ENCODE measurements at places on chromosomes 5 and 9. TPM values are rescaled to one million over a fixed set of nuclear protein-coding genes. Genes with fewer than 3 reads are reported as not detected.
A peak's percentile ranks its signal among the peaks of the same experiment; 100 is the strongest.

DNA sequence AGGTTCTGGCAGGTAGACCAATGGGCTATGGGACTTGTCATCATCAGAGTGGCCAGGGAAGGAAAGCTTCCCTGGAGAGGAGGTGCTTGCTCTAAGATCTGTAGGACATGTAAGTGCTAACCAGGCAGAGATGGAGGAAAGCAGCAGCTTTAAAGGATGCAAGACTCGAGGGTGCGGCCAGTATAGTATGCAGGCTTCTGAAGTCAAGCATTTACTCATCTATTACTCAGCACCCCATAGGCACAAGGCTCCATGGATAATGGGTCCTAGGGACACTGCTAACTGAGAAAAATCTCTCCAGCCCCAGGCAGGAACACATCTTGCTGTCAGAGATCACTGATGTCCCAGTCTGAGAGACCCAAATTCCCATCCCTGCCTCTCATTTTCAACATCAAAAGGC is 49.7 kb downstream of the WWC1 start:
- no peak for DNase-seq
- H3K4me3 ChIP-seq = no peak overlapping the region
- H3K4me1 ChIP-seq = peaks cover 11% of the 10 kb centered on the region
- H3K27me3 ChIP-seq = no peaks in the 10 kb centered on the region
- H3K36me3 ChIP-seq = no peaks in the 10 kb centered on the region

GRCh38 chr9:1922026-1922425 is 93.1 kb upstream of the SMARCA2 start:
- H3K27ac ChIP-seq = no peak overlapping the region
- peaks cover 6% of the 10 kb centered on the region for H3K4me1 ChIP-seq
- no peaks in the 10 kb centered on the region for H3K36me3 ChIP-seq
- H3K27me3 ChIP-seq = no peaks in the 10 kb centered on the region

The SPINK6 gene
- total RNA-seq = not detected

GRCh38 chr5:143217804-143218160 is 185.7 kb downstream of the NR3C1 start:
- H3K27ac ChIP-seq = no peak overlapping the region
- no peak overlapping the region for H3K4me3 ChIP-seq
- no peak for DNase-seq
- no peaks in the 10 kb centered on the region for H3K27me3 ChIP-seq
- no peaks in the 10 kb centered on the region for H3K36me3 ChIP-seq
- peaks cover 16% of the 10 kb centered on the region for H3K4me1 ChIP-seq

GRCh38 chr9:92636627-92637026 is 33.3 kb downstream of the IPPK start:
- H3K27me3 ChIP-seq = no peaks in the 10 kb centered on the region
- no peak overlapping the region for H3K27ac ChIP-seq
- DNase-seq = no peak
- H3K36me3 ChIP-seq = no peaks in the 10 kb centered on the region

DNA sequence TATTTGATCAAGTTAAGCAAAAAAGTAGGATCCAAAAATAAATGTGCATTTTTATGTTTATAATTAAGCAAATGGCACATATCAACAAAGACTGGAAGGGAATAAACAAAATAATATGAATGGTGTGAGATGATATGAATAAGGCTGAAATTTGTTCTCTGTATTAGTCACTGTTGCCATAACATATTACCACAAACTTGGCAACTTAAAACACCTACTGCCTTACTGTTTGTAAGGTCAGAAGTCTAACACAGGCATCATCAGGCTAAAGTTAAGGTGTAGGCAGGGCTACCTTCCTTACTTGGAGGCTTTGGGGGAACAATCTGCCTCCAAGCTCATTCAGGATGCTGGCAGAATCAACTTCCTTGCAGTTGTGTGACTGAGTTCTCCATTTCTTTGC is 19.3 kb downstream of the PGGT1B start:
- H3K27ac ChIP-seq = no peak overlapping the region
- no peaks in the 10 kb centered on the region for H3K36me3 ChIP-seq

- no peaks in the 10 kb centered on the region for H3K27me3 ChIP-seq
- no peak overlapping the region for H3K4me3 ChIP-seq
- H3K36me3 ChIP-seq = no peaks in the 10 kb centered on the region
- peaks cover 36% of the 10 kb centered on the region for H3K4me1 ChIP-seq
- no peak for DNase-seq
Observed at GRCh38 chr5:1520791-1521453, 2.8 kb downstream of the LPCAT1 start.

- no peak overlapping the region for H3K4me3 ChIP-seq
- no peak for DNase-seq
- no peaks in the 10 kb centered on the region for H3K36me3 ChIP-seq
- no peaks in the 10 kb centered on the region for H3K4me1 ChIP-seq
Observed at GRCh38 chr5:170640731-170641588, 137.1 kb downstream of the KCNIP1 start.

GRCh38 chr9:114685951-114686350 is 4.0 kb upstream of the TEX48 start:
- no peak overlapping the region for H3K4me3 ChIP-seq
- no peak for DNase-seq
- no peaks in the 10 kb centered on the region for H3K4me1 ChIP-seq
- H3K27ac ChIP-seq = no peak overlapping the region

DNA sequence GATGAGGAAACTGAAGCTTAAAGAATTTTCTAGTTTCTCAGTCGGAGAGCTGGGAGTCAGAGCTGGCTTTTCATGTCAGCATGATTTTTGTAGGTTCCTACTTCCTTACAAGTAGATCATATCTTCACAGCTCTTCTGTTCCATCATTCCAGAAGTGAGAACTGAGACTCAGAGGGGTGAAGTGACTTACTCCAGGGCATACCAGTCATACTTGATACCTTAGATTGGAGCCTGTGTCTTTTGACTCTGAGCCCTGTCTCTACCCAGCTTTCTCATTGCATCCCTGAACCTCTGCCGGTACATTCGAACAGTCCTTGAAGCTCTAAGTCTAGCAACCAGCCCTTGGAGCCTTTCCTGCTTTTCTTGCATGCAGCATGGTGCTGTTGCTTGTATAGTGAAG is 53.3 kb downstream of the MCCC2 start:
- no peak overlapping the region for H3K27ac ChIP-seq
- no peaks in the 10 kb centered on the region for H3K4me1 ChIP-seq
- no peaks in the 10 kb centered on the region for H3K27me3 ChIP-seq

DNA sequence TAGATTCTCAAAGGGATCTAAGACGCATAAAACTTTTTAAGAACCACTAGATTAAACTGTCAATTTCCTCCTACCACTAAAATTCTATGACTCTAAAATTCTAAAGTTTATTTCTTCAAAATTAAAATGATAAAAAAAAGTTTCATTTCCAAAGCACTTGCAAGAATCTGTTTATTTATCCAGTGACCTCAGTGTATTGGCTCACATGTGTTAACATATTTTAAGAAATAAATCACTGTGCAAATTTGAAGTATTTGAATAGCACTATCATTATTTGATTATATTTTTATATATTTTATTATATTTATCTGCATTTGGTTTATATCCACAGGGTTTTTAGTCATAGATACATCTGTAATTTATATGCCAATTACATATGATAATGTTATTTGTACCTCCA is 62.2 kb upstream of the SLC12A2 start:
- DNase-seq = no peak
- no peaks in the 10 kb centered on the region for H3K27me3 ChIP-seq
- H3K4me3 ChIP-seq = no peak overlapping the region
- no peaks in the 10 kb centered on the region for H3K4me1 ChIP-seq

The HMGCR gene
- 207 TPM for total RNA-seq

DNA sequence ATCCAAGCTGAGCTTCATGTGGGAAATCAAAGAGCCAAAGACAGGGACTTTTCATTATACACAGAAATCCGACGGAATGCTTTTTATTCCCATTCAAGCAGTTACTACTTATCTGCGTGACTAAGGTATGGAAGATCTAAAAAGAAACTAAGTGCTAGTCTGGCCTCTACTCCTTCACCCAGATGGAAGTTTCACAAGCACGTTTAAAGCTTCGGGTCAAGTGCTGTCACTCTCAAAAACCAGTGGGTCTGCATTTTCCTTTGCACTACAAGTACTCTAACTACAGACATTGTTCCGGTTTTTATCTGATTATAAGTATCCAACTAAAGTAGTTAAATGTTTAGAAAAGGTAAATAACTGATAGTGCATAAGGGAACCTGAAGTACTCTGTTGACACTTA is 13.7 kb upstream of the MTAP start:
- peaks cover 6% of the 10 kb centered on the region for H3K4me1 ChIP-seq
- H3K27ac ChIP-seq = peak overlapping the region; percentile 39
- no peak overlapping the region for H3K4me3 ChIP-seq
- DNase-seq = peak; percentile 31

- no peaks in the 10 kb centered on the region for H3K36me3 ChIP-seq
- no peak overlapping the region for H3K27ac ChIP-seq
- H3K4me3 ChIP-seq = no peak overlapping the region
- no peaks in the 10 kb centered on the region for H3K4me1 ChIP-seq
Observed at GRCh38 chr5:54655761-54656160, 138.2 kb downstream of the SNX18 start.

The SLC1A1 gene
- 50.7 TPM for total RNA-seq

DNA sequence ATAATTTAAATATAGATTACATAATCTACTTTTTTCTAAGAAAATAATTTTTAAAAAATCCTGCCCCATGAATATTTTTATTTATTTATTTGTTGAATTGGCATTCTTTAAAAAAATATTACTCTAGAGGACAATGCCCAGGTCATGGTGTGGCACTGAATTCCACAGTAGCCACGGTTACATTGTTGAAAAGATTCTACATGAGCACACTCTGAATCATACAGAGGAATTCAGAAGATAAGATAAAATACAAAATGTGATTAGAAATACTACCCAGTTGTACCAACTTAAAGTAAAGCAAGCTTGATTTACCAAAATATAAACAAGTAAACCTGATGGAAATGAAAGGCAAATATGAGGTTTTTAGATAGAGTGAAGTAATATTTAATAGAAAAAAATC is 183.7 kb downstream of the HCN1 start:
- no peak for DNase-seq
- no peaks in the 10 kb centered on the region for H3K27me3 ChIP-seq
- no peak overlapping the region for H3K27ac ChIP-seq
- H3K36me3 ChIP-seq = no peaks in the 10 kb centered on the region
- H3K4me3 ChIP-seq = no peak overlapping the region
- no peaks in the 10 kb centered on the region for H3K4me1 ChIP-seq

The SPIN1 gene
- 119 TPM for total RNA-seq

Measured in hepatocyte (in vitro differentiated cells).